ENCODE measurements at places on chromosomes 1 and 21.

- DNase-seq = no peak
Measured at GRCh38 chr21:15224346-15225086, 159.7 kb upstream of the NRIP1 start.

GRCh38 chr1:232377494-232377770 lies 252.5 kb downstream of the SIPA1L2 start:
- DNase-seq = no peak

- no peak for DNase-seq
Measured at GRCh38 chr1:53303726-53304515, 23.9 kb downstream of the LRP8 start.

GRCh38 chr1:14167884-14168283 lies 430.6 kb upstream of the KAZN start:
- DNase-seq = no peak

DNA sequence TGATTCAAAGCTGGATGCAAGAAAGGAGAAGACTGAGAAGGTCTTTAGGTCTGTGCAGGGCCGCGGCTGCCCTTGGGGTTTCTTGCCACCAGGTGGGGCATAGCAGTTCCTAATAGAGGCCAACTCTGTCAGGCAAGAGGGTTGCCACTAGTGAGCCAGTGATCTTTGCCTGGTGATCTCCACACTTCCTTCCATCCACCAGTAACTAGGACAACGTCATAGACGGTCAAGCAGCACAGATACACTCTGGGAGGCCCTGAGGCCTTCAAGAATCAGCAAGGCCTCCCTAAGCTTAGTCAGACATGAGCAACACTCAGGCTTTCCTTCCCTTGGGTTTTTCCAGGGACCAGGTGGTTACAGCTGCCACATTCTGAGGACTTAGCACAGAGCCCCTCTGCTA lies 32.9 kb upstream of the ATP2B4 start:
- DNase-seq = peak; percentile 43

DNA sequence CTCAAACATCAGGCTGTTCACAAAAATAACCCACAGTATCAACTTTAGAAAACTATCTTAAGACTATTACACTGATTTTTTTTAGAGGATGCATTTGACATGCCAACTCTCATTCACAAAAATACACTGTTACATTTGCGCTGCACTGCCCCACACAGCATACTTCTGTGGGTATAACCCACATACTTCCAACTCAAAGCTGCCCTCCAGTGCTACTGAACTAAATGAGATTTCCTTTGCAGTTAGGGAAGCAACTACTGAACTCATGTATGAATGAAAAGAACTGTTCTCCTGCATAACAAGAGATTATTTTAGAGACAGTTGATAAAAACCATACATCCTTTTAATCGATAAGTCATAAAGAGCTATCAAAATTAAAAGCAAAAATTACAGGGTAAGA lies 25.8 kb upstream of the GADD45A start:
- no peak for DNase-seq

- no peak for DNase-seq
Measured at GRCh38 chr1:49183489-49183888, 406.8 kb upstream of the BEND5 start.

- no peak for DNase-seq
Measured at GRCh38 chr1:85328713-85329397, 52.4 kb upstream of the BCL10 start.

- DNase-seq = no peak
Measured at GRCh38 chr1:55353707-55354620, 138.8 kb upstream of the USP24 start.

DNA sequence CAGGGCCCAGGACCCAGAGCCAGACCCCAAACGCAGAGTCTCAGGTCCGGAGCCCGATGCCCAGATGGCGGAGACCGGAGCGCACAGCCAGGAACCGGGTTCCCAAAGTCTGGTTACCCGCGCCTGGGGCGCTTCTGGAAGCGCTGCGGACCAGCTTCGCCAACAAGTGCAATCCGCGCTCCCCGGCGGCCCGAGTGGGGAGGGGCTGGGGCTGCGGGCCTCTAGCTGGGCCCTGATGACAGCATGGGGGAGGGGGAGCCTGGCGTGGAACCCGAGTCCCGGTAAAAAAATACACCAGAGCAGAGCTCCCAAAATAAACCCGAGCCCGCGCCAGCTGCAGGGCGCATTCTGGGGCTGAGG lies 494 bp downstream of the NT5C1A start:
- DNase-seq = no peak

GRCh38 chr21:39326607-39327307 lies 13.3 kb upstream of the BRWD1 start:
- no peak for DNase-seq

DNA sequence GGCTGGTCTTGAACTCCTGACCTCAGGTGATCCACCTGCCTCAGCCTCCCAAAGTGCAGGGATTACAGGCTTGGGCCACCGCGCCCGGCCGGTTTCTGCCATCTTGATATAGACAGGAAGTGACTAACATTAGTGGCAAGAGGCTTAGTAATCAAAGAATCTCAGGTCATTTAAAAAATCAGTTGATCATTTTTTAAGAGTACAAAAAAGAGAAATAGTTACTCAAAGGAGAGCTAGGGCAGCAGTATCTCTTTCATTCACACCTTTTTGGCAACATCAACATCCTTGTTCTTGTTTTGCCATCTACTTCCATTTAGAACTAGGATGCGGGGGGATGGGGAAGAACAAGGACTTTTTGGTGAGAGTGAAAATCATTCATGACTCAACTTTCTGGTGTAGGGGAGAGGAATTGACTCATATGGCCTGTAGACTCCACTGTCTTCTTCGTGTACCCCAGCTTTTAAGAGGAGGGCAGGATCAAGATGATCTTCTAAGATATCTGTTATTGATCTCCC lies 8.8 kb downstream of the FCRLB start:
- DNase-seq = peak; percentile 29

DNA sequence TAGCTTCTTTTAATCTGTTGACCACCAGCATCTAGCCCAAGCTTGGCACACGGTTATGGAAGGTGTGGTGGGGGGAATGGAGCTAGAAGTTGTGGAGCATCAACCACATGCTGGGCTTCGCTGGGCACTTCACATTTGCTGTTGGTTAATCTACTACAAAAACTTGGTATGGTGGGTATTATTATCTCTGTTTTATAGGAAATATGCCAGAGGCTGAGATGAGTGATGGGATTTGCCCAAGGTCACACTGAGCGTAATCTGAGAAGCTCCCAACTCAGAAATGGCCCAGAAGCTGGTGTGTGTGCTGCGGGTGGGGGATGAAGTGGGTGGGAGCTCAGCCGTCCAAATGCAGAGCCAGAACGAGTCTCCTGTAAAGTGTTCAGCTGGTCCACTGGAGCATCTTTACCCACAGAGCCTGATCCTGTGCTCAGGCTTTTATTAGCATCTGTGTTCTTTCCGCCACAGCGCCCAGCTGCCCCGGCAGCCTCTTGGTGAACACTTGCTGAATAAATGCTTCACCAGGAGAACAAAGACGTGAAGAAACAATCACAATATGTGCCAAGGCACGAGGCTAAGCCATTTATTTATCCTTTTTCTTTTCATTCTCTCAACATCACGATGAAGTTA lies 98.6 kb upstream of the JUN start:
- DNase-seq = no peak

- no peak for DNase-seq
Measured at GRCh38 chr1:14365301-14365988, 233.0 kb upstream of the KAZN start.

DNA sequence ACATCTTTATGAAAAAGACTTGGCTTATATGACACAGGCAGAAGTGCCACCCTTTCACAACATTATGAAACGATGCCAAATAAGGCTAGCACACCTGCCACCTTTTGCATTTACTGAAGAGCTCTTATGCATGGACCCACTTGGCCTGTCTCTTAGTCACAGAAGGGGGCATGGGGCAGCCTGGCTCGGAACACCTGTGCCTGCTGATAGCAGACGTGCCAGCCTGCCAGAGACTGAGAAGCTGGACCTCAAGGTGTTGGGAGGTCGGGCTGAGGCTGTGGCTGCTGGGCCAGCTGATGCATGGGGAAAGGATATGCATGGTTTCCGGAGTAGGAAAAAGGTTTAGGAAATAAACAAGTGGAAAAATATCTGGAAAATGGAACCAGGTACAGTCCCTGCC lies 21.5 kb downstream of the RCAN1 start:
- DNase-seq = no peak

- no peak for DNase-seq
Measured at GRCh38 chr1:94032637-94033036, 88.3 kb downstream of the ABCA4 start.

- DNase-seq = peak; percentile 67
Measured at GRCh38 chr1:2546515-2547209, 9.5 kb upstream of the TNFRSF14 start.

DNA sequence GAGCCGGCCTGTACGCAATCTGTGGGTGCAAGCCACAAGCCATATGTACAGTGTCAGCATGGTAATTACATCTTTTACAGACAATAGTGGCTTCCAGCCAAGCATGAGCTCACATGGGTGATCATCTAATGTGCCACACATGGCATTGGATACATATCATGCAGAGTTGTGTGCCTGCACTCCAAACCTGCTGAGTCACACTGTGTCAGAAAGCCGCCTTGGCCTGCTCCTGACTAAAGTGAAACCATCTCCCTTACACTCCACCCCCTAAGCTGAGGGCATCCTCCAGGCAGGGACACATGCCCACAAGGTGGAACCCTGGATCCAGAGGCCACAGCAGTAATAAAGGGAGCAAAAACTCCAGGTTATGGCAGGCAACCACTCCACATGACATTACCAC lies 72.5 kb downstream of the KCNT2 start:
- DNase-seq = no peak

DNA sequence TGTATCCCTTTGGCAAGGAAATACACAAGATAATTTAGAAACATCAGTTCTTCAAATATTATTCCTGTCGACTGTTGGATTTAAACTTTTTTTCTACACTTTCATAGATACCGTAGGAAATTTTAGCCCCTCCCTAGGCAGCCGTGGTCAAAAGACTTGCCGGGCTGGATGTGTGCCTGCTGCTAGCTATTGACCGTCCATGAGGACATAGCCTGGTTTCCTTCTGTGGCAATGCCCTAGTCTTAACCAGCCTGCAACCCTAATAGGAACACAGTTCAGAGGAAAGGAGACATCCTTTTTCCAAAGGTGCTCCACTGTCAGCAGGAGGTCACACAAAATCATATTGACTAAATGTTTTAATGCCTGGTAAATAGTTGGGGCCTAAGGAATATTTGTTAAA lies 20.4 kb upstream of the KIAA1614 start:
- DNase-seq = no peak

DNA sequence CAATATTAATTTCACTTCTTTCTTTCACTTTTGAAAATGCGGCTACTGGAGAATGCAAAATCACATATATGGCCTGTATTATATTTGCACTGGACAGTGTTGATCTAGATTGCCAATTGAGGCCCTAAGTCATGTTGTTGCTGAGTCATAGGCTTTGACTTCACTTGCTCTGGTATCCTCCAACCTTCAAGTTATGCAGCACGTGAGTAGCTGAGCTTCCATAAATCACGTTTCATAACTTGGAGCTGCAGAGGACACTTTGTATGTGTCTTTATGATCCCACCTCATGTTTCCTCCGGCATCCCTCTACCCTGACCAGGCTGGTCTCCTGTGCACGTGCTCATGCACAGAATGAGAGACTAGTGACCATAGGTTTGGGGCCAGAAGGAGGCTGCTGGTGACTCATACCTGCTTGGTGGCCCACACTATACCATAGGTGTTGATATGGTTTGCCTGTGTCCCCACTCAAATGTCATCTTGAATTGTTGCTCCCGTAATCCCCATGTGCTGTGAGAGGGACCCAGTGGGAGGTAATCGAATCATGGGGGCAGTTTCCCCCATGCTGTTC lies 103.0 kb upstream of the TSPAN2 start:
- no peak for DNase-seq

DNA sequence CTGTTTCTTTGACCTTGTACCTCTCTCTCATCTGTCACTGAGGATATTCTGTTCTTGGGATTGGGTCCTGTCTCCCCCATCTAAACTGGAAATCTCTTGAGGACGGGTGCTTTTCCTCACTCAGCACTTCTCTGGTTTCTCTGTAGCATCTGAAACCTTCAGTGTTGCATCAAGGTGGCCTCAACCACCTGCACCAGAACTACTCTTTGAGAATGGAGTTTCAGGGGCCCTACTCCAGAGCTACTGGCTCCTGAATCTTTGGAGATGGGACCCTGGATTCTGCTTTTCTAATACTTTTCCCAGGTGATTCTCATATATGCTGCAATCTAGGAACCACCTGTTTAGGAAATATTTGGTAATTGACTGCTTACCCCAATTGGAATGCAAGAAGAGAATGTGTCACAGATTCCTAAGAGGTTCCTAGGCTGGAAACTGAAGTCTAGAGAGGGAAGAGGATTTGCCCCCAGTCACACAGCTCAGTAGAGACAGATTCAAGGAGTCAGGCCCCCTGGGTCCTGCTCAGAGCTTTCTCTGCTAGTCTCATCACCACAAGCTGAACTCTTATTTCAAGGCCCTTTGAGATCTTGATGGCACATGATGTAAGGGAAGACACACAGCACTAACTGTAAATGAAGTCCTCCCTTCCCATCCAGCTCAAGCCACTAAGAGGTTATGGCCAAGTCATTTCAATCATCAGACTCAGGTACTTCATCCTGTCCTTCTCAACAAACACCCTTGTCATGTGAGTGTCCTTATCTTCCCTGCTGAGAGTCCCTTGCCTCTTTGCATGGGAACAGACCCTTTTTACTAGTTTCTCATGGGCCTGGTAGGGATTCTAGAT lies 48.7 kb downstream of the EIF2D start:
- DNase-seq = no peak

GRCh38 chr1:1842360-1843146 lies 48.3 kb downstream of the GNB1 start:
- DNase-seq = no peak

GRCh38 chr1:40407453-40407852 lies 33.9 kb downstream of the SMAP2 start:
- DNase-seq = no peak

- DNase-seq = no peak
Measured at GRCh38 chr1:39297551-39297950, 93.1 kb downstream of the MACF1 start.

DNA sequence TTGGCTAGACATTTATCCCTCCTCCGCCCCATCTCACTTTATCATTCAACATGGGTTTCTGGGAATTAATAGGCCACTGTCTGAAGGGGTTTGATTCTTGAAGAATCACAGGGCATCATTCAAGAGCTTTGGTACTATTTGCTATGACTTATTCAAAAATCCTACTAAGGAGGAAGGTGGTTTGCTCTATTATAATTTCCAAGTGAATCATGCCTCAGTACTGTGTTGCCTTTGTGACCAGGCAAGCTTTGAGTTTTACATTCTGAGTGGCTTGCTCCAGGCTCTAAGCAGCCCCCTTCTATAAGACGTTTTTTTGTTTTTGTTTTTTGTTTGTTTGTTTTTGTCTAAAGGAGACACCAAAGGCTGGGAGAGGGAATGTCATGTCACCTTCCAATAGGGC lies 2.6 kb downstream of the C1orf21 start:
- no peak for DNase-seq

- DNase-seq = no peak
Measured at GRCh38 chr1:42221952-42222606, 57.5 kb upstream of the GUCA2A start.

Measured in stimulated activated CD8-positive, alpha-beta memory T cell treated with anti-CD3 and anti-CD28 coated beads, Interleukin-4, amount 100 ng/mL, for 24 hours (primary cell).